ENCODE measurements at places on chromosomes 7 and 10. TPM values are rescaled to one million over a fixed set of nuclear protein-coding genes. Genes with fewer than 3 reads are reported as not detected.

DNA sequence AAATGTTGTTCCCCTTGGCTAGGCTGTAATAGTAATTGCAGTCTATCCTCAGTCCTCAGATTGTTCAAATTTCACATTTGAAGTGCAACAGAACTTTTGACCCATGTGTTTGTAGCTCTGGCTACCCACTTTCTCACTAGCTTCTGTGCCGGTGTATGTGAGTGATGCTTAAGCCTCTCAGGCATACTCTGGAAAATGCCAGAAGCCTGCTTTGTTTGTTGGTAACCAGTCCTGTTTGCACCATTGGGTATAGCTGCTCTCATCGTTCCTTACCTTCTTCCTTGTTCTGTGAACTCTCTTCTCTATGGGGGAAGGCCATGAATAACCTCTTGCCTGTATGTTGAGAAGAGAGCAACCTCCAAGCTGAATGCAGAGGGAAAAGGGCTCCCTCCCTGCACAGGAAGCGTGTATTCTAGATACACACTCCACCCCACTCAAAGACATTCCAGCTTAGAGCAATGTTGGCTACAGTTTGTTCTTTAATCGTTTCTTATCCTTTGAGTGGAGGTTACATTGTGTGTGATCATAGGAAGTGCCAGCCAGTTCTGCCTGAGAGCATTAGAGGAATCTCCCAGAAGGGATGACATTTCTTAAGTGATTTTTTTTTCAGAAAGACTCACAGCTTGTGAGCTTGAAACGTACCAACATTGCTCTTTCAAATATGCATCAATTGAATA is 40.5 kb downstream of the C1QL3 start:
- no peak for DNase-seq

Gene PTPRN2
- 0.72 TPM for total RNA-seq

DNA sequence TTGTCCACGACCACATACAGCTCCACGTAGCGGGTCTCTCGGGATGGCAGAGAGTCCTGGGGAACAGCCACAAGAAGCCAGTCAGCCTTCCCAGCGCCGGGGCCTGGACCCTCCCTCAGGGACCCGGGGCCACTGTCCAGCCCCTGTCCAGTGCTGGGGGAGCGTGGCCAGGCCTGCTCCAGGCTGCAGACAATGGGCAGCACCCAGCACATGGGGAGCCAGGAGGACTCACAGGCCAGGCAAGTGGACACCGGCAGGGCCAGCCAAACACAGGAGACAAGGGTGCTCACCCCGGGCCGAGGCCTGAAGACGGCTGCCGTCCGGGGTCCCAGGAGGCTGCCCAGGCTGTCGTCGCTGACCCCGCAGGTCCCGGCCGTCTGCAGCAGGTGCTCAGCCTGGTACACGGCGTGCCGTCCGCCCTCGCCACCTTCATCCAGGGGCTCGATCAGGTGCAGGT is 3.7 kb downstream of the ADAM8 start:
- no peak for DNase-seq

- peak; percentile 12 for DNase-seq
Measured at GRCh38 chr7:133081119-133081598, 731 bp downstream of the CHCHD3 start.

Gene FAM180A
- not detected for total RNA-seq

Gene NKX2-3
- not detected for total RNA-seq

DNA sequence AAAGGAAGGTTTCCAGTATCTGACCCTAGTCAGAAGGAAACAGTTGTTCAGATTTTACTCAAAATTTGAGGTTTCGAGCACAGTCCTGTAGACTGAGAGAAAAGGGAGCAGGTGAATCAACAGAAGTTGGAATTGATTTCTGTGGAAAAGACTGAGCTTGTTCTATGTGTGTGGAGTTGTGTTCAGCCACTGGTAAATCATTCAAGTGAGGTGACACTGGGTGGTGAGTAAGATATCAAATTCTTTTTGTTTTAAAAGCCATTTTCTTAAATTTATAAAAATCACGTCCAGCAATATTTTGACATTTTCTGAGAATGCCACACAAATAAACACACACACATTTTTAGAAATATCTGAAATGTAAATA is 165.1 kb downstream of the HGF start:
- no peak for DNase-seq

- DNase-seq: no peak
Measured at GRCh38 chr7:85896531-85896930, 709.7 kb upstream of the SEMA3D start.

Gene CDH23
- total RNA-seq: 1.4 TPM

Gene OR2A5
- total RNA-seq: not detected

Gene HNRNPH3
- total RNA-seq: 165 TPM

Gene FRMPD2
- total RNA-seq: not detected

DNA sequence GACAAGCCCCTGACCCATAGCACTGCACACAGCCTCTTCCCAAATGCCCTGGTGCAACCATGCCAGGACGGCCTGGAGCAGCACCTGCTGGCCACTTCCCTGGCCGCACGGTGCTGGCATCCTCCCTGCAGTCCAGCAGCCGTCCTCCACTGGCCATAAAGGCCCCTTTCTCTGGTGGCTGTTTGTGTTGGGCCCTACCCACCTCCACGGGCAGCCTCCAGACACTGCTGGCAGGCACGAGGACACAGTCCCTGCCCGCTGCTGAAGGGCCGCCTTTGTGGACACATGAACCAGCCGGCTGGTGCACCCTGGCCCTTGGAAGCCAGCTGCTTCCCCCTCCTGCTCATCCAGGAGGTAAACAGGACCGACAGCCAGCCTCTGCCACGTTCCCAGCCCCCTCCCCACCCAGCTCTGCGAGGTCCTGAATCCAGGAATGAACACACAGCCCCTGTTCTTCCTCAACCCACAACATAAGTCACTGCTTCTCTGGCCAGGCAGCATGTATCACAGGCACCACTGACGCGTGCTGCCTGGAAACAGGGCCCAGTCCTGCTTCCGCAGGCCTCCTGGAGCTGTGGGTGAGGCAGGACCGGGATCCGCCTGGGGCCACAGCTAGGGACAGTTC is 43.8 kb downstream of the SPOCK2 start:
- DNase-seq: no peak

GRCh38 chr10:1310271-1310789 is 254.1 kb downstream of the WDR37 start:
- DNase-seq: no peak

- DNase-seq: no peak
Measured at GRCh38 chr10:31507427-31507826, 188.4 kb downstream of the ZEB1 start.
